ENCODE measurements at places on chromosomes 5 and 9.

DNA sequence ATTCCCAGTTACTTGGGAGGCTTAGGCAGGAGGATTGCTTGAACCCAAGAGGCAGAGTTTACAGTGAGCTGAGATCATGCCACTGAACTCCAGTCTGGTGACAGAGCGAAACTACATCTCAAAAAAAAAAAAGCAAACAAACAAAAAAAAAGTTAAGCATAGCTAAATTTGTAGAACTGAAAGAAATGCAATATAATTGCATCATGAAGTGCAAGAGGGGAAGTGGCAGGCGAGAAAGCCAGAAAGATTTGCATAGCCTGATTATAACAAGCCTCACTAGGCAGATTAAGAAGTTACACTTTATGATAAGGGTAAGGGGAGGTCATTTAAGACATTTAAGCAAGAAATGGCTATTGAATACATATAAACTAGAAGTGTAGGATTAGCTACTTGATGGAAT lies 187.1 kb downstream of the EDIL3 start:
- no peak for DNase-seq

DNA sequence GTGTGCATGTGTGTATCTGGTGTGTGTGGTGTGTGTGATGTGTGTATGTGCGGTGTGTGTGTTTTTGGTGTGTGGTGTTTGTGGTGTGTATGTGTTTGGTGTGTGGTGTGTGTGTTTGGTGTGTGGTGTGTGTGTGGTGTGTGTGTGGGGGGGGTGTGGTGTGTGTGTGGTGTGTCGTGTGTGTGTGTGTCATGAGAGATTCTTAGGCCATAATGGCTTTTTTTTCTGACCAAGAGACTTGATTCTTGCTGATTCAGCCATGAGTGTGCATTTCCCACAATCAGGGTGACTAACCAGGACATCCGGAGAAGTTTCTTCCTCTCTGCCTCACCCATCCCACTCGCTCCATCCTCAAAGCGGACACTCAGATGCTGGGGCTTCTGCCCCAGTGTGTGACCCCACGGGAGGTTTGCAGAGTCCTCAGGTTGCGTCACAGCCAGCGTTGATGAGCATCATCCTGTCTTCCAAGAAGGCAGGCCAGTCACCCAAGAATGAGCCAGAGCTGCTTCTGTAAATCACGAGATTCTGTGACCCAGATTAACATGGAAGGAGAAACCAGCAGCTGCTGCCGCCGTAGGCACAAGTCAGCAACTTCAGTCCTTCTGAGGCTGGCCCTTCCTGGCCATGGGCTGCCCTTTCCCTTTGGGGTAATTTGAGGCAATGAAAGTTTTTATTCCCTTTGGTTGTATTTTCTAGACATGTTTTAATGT lies 12.5 kb upstream of the CTSL start:
- no peak for DNase-seq

- DNase-seq, result no peak
These were observed 4.5 kb upstream of the ORM1 start for GRCh38 chr9:114318416-114318815.

- no peak for DNase-seq
These were observed 555.3 kb upstream of the PTGER4 start for GRCh38 chr5:40124367-40124766.

DNA sequence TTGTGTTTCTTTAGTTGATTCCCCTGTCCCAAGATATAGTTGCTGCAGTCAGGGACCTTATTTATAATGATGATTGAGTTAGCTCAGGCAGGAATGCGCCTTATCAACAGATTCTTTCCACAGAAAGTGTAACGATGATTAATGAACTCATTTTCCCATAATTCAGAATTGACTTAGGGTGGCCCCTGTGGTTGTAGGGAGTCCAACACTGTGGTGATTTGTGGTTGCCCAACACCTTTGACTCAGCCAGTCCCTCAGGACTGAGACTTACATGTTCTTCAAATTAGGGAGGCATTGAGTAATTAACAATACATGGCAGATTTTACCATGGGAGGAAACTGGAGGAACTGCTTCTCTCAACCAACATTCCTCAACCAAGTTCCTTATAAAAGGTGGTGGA lies 221.9 kb downstream of the GABRG2 start:
- DNase-seq, result no peak

- no peak for DNase-seq
These were observed 337.8 kb downstream of the PTPRD start for GRCh38 chr9:10274988-10275387.

- DNase-seq, result no peak
These were observed 4.5 kb downstream of the LMX1B start for GRCh38 chr9:126618190-126618584.

GRCh38 chr9:113131689-113132151 lies 19.1 kb upstream of the SLC31A2 start:
- no peak for DNase-seq

DNA sequence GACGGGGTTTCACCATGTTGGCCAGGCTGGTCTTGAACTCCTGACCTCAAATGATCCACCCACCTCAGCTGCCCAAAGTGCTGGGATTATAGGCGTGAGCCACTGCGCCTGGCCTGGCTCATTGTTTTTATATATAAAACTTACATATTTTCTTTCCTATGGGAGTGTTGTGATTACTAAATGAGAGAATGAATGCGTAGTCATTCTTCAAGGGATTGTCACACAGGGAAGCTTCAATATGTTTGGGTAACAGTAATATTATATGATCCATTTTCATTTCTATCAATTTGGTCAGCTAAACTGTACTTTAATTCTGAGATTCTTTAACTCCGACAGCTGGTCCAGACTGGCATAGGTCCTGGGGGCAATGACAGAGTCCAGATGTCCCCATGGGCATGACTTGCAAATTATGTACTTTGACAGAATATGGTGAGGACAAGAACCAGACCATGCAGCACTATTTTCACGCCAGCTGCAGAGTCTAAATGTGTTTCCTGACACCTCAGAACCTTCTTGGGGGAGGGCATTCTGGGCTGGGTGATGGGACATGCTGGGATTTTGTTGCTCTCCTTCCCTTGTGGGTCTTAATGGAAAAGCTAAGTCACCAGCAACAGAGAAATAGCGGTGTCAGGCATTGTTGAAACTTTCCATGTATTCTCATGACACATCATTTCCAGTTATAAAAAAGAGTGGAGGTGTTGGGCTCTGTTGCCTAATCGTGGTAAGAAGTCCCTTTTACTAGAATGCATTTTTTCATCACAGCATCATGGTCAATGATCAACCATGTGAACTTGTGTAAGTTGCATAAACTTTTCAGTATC lies 40.9 kb upstream of the TNC start:
- no peak for DNase-seq

DNA sequence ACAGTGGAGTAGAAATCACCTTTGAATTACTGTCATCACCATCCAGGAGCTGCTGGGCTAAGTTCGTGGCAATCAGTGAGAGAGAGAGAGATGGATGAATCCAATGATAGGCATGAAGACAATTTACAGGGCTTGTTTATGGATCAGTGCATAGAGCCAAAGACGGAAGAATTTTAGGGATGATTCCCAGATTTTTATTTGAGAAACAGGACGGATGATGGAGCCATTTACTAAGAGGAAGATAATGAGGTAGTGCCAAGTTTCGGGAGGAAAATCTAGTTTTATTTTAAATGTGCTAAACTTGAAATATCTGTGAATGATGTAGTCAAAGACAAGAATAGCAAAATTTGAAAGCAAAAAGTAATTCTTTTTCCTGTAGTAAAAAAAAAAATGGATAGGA lies 394.2 kb upstream of the PAPPA start:
- DNase-seq, result no peak

DNA sequence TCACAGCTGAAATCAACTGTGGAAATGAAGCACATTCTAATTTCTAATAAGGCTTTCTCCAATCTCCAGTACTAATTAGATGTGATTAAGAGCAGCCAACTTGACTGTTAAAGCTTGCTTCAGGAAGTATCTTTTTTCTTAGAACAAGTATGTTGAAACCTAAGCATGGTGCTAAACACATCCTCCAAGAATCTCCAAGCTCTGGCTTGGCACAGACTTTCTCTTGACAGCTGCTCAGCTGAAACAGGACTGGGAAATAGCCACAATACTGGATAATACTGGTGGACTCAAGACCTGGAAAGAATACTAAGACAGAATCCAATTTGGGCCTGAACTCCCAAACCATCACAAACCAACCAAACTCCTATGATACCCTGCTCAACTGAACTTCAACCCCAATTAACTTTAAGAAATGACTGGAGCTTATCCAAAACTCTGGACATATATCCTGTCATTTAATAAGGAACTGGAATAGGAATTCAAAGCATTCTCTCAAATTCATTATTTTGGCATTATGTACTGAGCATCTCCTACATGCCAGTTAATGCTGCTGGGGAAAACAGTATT lies 16.2 kb downstream of the PRKAA1 start:
- DNase-seq, result no peak

GRCh38 chr9:37953775-37954437 lies 50.0 kb upstream of the SLC25A51 start:
- DNase-seq, result no peak

GRCh38 chr5:171405615-171406014 lies 13.8 kb upstream of the FGF18 start:
- DNase-seq, result no peak

- no peak for DNase-seq
These were observed 66.5 kb upstream of the STC2 start for GRCh38 chr5:173394701-173395100.

GRCh38 chr5:61334868-61335615 lies 3.0 kb downstream of the ZSWIM6 start:
- no peak for DNase-seq

GRCh38 chr5:101393795-101394450 lies 490.8 kb upstream of the ST8SIA4 start:
- DNase-seq, result no peak

- peak; percentile 80 for DNase-seq
These were observed at the start of gene ANKS6 for GRCh38 chr9:98796364-98797101. ANKS6 (minus strand) TSS chr9:98796555; CDS start chr9:98796491, 64 bp downstream.

DNA sequence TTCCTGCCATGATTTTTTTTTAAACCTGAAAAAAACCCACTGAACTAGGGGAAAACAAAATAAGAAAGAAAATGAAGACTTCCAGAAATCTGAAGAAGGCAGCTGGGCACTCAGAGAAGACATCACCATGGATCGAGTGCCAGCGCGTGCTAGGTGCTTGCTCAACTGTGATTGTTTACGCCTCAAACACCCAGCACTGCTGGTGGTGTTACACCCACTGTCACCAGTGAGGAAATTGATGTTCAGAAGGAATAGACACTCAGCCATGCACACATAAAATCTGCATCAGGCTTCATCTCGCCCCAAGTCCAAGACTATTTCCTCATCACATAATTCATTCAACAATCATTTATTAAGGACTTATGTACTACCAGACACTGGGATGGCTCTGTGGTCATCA lies 82.1 kb downstream of the HRH2 start:
- no peak for DNase-seq

DNA sequence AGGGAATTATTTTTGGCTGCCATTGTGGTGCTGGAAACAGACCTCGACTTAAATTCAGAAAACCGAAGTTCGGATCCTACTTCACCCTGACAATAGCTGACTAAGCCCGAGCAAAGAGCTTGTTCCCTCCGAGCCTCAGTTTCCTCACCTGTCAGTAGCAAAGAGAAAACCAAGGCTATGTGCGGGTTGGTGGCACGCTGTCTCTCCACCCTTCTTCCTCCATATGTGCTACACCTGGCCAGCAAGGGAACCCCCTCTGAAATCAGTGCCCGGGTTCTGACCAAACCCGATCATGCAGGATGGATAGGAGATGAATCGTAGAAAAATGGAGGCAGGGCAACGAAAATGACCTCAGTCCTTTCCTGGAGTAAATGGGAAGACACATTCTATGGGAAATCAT lies 16.7 kb upstream of the MSX2 start:
- DNase-seq, result no peak

DNA sequence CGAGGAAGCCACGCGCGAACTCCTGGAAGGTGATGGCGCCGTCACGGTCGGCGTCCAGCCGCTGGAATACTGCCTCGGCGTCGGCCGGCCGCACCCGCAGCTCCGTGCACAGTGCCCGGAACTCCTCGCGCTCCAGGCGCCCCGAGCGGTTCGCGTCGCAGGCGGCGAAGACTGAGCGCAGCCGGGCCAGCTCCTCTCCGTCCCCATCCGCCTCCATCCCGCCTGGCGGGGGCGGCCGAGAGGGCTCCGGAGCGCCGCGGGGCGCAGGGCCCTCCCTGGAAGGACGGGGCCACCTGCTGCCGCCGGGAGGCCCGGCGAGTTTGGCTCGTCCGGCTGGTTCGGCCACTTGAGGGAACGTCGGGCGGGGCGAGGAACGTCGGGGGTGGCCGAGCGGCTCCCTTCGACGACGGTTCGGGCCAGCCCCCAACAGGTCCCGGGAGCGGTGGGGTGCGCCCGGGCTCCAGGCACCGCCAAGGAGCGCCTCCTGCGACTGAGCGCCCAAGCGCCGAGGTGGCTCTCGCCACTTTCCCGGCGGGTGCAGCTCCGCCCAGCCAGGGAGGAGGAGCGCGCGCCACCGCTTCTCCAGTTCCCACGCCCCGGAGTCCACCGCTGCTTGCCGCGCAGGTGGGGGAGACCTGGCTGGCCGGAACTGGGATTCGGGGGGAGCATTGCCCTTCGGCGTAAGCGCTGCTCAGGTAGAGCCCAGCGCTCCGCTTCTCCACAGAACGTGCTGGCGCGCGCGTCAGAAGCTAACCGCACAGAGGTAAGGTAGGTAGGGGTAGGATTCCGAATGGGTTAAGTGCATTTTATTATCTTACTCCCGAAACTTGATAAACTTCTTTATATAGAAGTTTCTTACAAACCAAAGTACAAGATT lies at the start of gene RASEF:
Gene RASEF (minus strand): TSS at position 492 of the 877 bp plus-strand sequence. CDS start 275 bp downstream, at position 217.
- DNase-seq, result no peak

DNA sequence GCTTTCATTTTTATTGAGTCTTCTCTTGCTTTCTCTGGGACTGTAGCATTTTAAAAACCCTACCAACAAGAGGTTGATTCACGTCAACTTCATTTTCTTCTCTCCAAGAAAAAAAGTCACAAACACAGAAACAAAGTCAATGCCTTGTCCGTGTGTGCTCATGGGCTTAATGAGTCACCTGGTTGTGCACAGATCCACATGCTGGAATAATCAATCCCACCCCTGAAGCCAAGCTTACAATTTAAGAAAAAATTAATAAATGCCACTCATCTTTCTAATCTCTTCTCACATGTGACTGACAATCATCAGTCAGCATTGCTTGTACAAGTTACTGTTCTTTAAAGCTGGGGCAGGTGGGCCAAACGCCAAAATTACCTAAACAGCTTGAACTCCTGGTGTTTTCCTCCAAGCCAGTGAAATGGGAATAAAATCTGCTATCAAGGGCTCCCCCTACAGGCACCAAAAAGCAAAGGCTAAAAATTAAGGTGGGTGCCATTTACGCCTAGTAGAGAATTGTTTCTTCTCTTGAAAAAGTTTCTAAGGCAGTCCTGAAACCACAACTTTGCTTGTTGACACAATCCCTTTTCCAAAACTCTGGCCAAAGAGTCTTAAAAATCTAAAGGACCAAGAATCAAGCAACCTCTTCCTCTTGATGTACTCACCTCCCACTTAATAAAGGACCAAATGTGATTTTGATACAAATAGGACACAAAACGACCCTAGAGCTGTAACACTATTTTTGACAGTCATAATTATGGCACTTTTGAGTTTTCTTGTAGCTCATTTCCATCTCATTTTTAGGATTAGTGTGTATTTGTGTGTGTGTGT lies 21.3 kb downstream of the TRMO start:
- no peak for DNase-seq

Data from activated CD4-positive, alpha-beta T cell treated with anti-CD3 and anti-CD28 coated beads, Interleukin-2, amount 50 U/mL, for 1 hour (primary cell).